ENCODE measurements at places on chromosomes 3 and 15.

- DNase-seq, result no peak
Observed at GRCh38 chr3:44478055-44478468, 592 bp upstream of the ZNF445 start.

DNA sequence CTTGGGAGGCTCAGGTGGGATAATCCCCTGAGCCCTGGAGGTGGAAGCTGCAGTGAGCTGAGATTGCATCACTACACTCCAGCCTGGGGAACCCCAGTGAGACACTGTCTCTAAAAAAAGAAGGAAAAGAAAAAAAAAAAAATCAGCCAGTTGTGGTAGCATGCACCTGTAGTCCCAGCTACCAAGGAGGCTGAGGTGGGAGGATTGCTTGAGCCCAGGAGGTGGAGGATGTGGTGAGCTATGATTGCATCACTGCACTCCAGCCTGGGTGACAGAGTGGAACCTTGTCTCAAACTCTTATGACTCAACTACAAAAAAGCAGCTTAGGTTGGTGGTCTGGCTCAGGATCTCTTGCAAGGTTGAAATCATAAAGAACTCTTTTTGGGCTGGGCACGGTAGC lies 19.3 kb upstream of the GPX1 start:
- no peak for DNase-seq

- peak; percentile 77 for DNase-seq
Observed at GRCh38 chr3:122533931-122534334, 19.2 kb upstream of the KPNA1 start.

- DNase-seq, result no peak
Observed at GRCh38 chr3:194396859-194397756, 2.0 kb downstream of the GP5 start.

DNA sequence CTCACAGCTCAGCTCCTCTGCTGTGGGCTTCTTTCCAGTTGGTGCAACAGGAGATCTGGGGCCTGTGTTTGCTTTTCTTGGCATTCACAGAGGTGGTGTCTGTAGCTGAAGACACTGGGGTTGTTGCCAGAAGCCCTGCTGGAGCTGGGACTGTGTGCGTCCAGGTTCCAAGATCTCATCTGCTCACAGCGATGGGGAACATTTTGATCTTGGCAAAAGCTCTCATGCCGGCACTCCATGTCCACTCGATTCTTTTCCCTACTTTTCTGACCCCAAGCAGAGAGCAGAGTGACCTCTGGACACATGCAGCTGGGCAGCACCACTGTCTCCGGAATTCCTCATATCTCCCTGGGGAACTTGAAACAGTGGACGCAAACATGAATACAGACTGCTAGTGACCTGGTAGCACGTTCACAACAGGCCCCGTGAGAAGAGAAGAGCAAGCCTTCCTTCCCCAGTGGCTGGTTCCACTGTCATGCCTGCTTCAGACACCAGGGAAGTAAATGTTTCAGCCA lies 36.1 kb upstream of the MECOM start:
- DNase-seq, result no peak

- no peak for DNase-seq
Observed at GRCh38 chr3:26279091-26279490, 343.5 kb upstream of the LRRC3B start.

- no peak for DNase-seq
Observed at GRCh38 chr15:92612891-92613290, 42.7 kb downstream of the FAM174B start.

DNA sequence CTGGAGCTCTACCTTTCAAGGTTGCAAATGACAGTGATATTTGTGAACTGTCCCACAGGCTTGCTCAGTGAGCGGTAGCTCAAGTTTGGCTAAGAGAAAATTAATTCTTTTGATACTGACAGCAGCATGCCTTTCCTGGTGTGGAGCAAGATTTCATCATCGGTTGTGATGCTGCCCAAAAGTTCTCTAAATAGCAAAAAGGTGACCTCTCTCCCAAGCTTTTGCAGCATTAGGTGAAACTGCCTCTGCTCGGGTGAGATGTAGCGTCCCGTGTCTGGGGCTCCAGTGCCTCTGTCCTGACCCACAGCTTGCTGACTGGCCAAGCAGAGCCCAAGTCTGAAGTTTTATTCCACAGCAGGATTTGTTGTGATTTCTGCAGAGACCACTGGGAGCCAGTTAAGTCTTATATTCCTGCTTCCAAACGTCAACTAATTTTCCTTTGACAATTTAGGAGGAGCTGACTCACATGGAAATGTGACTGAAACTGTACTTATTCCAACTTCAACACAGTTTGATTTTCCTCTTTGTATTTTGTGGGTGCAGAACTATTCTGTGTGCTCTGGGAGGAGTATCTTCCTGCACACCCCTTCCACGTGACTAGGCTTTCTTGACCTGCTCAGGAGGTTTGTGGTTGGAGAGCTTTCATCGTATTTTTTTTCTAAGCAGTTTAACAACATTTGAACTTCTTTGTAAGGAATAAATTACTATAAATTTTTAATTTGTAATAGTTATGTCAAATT lies 5.9 kb downstream of the SYNM start:
- DNase-seq, result no peak

DNA sequence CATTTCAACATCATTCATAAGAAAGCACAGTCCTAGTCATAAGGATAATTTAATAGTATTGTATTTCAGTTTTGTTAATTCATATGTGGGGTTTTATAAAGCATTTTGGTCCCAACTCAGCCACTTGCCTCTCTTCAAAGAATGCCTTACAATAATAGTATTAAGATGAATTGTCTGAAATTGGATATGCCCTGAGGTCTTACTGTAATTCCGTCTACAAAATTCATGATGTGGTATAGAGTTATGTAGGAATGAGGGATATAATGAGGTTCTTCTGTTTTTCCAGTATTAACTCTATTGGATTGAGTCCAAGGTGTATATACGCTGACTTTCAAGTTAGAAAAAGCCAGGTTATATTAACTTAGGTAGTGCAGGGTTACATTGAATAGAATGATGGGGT lies 177.0 kb downstream of the GOLIM4 start:
- DNase-seq, result no peak

DNA sequence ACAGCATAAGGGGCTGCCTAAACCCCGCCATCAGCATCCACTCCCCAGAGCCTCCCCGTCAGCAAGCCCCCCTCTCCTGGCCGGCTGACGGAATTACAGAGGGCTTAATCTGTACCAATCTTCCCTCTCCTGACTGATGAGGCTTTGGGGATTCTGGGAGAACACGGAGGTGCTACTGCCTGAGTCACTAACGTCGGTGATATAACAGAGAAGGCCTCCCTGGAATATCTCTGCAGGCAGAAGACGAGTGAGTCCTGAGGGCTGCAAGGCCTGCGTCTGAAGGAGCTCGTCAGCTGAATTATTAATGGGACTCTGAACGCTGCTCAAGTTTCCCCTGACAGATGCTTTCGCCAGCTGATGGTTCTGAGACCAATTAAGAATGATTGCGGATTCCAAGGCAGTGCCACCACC lies 147.7 kb downstream of the XXYLT1 start:
- no peak for DNase-seq

GRCh38 chr3:2826453-2826852 lies 283.7 kb downstream of the IL5RA start:
- peak; percentile 9 for DNase-seq

DNA sequence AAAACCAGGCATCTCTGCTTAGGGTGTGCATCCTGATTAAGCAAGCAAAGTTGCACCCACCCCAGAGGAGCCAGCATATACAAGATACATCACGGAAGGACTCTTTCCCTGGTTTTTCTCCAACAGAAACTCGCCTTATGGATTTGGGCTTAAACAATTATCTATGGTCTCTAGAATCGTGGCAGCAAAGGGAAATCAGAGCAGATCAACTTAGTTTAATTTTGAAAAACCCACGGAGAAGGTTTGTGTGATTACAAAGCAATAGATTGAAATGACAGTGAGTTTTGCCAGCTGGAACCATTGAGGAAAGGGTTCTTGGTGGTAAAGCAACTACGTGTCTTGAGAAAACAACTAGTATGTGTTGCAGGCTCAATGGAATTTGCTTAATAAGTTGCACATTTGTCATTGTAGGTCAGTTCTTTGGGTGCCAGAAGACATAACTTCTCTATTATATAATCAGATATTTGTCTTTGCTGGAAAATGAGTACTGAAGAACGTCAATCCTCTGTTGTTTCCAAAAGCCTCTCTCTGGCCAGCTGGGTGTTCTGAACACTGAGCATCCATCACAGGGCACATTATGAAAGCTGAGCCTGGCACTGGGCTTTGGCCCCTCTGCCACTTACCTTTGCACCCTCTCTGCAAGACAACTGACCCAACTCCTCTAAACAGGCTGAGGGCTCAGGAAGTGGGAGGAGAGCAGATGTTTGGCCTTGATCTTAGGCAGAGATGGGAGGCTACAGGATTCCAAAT lies 75.7 kb upstream of the FBN1 start:
- no peak for DNase-seq

GRCh38 chr3:170307671-170308405 lies 49.7 kb upstream of the SKIL start:
- DNase-seq, result no peak

- peak; percentile 84 for DNase-seq
Observed at GRCh38 chr15:66251790-66252684, 1.5 kb downstream of the MEGF11 start.

- DNase-seq, result no peak
Observed at GRCh38 chr3:52108302-52109232, 45.7 kb downstream of the POC1A start.

- no peak for DNase-seq
Observed at GRCh38 chr15:47384341-47384740, 333.0 kb upstream of the SEMA6D start.

- DNase-seq, result no peak
Observed at GRCh38 chr3:23944007-23944783, 891 bp upstream of the NR1D2 start.

- DNase-seq, result peak; percentile 85
Observed at GRCh38 chr3:50192689-50193141, 1.3 kb downstream of the GNAT1 start.

GRCh38 chr3:192336286-192336685 lies 391.1 kb downstream of the FGF12 start:
- no peak for DNase-seq

DNA sequence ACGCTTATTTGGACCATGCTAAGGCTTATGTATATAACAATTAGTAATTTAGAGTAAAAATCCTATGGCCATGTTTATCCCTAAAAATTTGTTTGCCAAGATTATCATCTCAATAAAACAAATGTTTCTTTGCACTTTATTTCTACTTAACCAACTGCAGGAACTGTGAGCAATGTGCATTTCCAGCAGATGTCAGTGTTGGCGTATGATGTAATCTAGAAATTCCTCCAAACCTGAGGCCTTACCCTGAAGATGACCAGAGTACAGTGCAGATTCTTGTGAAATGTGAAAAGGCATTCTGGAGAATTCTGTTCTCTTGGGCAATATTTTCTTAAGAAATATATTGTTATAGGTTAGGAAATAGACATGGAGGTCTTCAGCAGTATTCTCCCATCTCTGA lies 205.9 kb downstream of the MBNL1 start:
- peak; percentile 39 for DNase-seq

- DNase-seq, result no peak
Observed at GRCh38 chr3:185188816-185189215, 36.0 kb upstream of the C3orf70 start.

DNA sequence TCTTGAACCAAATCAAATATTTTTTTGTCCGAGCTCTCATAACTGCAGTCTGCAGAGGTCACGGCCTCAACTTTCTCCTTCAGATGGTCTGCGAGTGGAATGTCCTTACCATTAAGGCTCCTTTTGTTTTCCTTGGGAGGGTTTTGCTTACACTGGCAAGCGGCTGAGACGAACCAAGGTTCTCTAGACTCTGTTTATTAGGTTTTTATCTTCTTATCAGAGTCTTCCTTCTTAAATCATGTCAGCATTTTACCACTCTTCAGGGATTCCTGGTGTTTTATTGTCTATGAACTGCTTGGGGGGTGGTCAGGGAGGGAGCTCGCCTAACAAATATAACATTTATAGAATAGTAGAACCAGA lies 773.7 kb upstream of the NR2F2 start:
- no peak for DNase-seq

- DNase-seq, result no peak
Observed at GRCh38 chr3:10457560-10457959, 47.8 kb downstream of the ATP2B2 start.

DNA sequence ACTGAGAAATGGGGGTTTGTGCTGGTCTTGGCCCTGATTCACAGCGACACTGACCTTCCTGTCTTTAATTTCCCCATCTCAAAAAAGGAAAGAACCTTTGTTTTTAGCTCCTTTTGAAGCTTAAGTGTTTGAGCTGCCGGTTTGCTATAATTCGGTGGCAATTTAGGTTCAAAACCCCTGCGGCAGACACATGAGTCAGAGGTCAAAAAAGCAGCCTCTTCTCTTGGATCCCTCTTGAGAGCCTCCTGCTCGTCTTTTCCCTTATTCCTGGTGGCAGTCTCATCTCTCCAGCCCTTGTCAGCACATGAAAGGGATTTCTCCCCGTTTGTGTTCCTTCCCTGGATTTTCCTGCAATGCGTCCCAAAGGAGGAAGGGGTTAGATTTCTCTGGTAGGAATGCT lies 64.5 kb downstream of the GRIP2 start:
- DNase-seq, result no peak

GRCh38 chr3:13885704-13886010 lies 5.8 kb upstream of the WNT7A start:
- no peak for DNase-seq

DNA sequence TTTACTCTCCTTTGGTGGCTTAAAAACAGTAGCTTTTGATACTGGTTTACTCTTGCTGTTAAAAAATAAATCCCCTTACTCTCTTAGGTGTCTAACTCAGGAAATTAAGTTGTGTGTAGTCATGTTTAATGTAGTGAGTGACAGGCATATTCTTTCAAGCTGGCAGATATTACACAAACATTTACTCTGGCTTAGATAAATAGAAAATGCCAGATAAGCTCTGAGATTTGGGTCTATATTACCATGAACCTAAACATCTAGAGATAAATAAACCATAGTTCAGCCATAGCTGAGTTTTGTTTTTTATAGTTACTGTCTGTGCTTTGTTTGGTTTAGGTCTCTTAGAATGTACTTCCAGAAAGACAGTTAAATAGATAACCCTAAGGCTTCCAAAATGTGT lies 2.4 kb downstream of the SEMA6D start:
- no peak for DNase-seq
